Trophoblast cell (in vitro differentiated cells and primary cell): ENCODE measurements at places on chromosomes 5 and 9.

- DNase-seq: no peak
Measured at GRCh38 chr9:104934691-104935500, 6.9 kb upstream of the ABCA1 start.

DNA sequence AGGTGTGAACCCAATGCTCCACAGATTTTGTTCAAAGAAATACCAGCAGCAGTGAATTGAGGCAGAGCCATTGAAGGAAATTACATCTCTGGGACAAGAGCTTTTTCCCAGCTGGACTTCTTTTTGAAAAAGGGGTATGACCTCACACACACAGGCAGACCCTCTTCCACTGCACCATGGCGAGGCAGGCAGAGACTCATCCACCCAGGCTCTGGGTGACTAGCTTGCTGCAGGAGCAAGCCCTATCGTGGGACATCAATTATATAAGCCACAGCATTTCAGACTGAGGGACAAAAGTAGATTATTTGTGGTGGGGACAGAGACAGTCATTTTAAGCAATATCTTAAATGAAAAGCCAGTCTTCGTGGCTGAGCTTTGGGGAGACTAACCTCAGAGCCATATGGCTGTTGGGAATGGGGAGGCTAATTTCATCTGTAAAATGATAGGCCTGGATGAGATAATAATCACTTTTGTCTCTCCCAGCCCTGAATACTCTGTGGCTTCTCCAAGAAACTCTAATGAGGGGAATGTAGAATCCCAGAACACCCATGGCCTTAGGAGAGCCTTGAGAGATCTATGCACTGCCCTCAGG, 113.1 kb upstream of the TNC start:
- no peak for DNase-seq

DNA sequence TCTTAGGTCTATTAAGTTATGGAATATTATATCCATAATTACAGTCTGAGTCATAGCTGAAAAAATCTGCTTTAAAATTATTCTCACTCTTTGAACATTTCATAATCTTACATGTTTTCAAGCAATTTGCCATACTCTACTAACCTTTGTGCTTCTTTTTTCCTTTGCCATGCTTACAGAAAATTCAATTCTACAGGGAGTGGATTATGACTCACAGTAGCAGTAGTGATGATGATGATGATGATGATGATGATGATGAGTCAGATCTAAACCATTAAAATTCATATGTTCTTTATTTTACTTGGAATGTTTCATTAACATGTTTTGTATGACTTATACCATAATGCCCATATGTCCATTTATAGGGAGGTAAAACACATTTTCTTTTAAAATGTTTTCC, 207.1 kb downstream of the VPS13A start:
- DNase-seq: peak; percentile 30

DNA sequence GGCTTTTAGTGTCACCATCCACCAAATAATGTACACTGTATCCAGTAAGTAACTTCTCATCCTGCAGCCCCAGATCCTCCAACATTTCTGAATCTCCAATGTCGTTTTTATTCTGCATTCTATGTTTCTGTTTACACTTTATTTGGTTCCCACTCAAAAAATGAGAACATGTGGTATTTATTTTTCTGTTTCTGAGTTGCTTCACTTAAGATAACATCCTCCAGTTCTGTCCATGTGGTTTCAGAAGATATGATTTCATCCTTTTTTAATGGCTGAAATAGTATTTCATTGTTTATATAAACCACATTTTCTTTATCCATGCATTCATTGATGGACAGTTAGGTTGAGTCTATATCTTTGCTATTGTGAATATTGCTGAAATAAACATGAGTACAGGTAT, 677.3 kb upstream of the FTMT start:
- no peak for DNase-seq

DNA sequence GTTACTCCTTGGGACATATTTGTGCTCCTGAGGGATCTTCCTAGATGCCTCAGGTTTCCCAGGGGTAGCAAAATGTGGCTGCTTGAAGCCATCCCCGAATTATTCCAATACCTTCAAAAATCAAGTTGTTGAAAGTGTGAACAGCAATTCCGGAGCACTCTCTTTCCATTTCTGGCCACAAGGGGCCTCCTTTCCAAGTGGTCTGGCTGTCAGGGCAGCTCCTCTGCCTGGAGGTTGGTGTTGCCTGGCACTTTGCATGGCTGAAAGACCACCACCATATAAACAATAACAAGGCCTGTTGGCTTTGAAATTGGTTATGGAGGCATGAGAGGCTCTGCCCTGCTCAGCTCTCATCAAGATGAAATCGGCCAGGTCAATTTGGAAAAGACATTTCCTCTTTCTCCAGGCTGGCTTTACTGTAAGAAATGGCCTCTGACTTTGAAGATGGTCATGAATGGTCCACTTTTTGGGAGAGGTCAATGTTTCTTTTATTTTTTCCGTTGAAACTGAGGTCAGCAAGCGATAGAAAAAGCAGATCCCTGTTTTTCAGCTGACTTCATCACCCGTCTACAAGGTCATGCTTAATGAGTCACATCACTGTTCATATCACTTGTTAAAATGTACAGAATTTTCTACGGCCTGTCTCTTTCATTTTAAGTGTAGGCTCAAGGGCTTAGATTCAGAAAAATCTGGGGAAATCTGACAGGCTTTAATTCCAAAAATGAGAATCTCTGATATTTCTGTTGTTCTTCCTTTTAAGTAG, 481.1 kb upstream of the ZNF608 start:
- DNase-seq: no peak

GRCh38 chr9:111106202-111106601, 67.9 kb upstream of the LPAR1 start:
- no peak for DNase-seq

DNA sequence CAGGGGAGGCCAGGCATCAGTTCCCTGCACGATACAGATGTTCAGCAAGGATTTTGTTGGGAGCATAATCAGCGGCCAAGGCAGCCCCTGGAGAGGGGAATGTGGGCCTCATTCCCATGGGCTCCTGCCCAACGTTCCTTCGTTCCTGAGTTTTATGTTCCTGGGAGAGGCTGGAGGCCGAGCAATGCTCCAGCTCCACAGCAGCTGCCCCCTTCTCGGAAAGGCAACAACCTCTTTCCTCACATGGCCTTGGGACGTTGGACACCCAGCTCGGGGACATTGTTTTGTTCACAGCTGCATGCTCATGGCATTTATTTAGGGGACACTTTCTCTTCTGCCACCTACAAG, 63.8 kb upstream of the COL15A1 start:
- DNase-seq: no peak

- DNase-seq: no peak
Measured at GRCh38 chr5:61322738-61323725, 9.0 kb upstream of the ZSWIM6 start.

DNA sequence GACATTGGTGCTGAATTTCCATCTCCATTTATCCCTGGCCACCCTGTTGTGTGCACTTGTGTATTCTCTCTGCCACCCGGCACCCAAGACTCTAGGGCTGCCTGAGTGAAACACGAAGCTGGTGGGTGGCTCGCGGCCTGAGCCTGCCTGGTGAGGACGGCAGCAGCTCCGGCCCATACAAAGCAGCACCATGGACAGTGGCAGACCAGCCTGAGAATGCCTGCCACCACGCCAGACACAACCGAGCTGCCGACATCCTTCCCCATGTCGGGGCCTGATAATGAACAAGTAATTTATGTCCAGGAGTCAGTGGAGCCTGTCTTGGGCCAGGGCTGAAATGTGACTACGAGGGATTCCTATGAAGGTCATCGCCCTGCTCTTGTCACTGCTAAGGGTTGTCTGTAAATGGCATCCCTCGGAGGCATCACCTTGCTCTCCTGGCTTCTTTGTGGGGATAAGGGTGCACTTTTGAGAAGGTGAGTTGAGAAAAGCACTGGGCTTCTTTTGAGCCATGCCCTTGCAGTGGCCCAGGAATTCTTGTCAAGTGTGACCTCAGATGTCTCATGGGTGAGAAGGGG, 175.7 kb downstream of the MELK start:
- DNase-seq: peak; percentile 61

GRCh38 chr9:96056226-96056625, 180.7 kb downstream of the ERCC6L2 start:
- no peak for DNase-seq

GRCh38 chr9:113546566-113546965, 83.0 kb downstream of the RGS3 start:
- DNase-seq: no peak

DNA sequence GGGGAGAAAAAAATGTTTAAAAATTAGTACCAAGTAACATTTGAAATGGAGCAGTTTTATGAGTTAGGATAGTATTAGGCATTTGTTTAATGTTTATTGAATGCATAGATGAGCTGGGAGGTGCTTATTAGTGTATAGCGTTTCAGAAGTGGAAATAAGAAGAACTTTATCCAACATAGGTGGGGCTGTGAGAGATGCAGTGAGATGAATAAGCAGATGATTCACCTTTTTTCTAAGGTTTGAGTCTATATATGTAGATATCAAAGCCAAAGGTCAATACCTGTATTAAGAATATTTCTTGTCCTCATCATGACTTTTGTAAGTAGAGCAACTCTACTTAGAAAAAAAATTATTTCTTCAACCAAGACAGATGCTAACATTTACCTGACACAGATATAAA, 54.6 kb upstream of the POU4F3 start:
- peak; percentile 9 for DNase-seq

DNA sequence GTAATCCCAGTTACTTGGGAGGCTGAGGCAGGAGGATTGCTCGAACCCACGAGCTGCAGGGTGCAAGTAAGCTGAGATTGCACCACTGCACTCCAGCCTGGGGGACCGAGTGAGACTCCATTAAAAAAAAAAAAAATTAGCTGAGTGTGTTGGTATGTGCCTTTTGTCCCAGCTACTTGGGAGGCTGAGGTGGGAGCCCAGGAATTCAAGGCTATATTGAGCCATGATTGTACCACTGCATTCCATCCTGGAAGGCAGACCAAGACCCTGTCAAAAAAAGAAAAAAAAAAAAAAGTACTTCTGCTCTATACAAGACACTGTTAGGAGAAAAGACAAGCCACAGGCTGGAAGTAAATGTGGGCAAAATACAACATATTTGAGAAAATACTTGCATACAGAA, 68.5 kb upstream of the FBXW11 start:
- DNase-seq: no peak

DNA sequence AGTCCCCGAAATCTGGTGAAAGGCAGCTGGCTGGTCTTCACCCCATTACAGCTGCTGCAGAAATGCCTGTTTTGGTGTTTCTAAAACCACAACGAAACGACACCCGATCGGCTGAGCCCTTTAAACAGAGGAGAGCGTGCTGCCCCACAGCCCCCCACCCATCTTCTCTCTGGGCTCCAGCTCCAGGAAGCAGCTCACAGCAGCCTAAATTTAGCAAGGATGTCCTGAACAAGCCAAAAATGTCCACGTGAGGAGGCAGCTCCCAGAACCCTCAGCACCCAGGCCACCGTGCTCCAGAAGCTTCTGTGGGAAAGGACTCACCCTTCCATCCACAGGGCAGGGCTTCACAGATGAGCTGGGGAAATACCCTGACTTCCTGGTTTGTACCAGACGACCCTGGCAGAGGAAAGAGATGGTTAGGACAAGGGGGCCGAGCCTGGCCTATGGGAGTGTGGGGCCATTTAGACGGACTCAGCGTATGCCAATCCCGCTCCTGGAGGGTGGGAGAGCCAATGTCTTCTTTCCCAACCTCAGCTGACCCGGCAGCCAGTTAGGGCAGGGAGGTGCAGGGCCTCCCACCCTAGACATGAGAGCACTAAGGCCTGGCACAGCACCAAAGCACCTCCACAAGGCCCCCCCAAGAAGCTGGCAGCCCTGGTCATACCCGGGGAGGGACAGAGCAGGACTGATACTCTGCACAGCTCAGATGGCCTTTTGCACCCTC, 39.1 kb upstream of the SARDH start:
- no peak for DNase-seq

DNA sequence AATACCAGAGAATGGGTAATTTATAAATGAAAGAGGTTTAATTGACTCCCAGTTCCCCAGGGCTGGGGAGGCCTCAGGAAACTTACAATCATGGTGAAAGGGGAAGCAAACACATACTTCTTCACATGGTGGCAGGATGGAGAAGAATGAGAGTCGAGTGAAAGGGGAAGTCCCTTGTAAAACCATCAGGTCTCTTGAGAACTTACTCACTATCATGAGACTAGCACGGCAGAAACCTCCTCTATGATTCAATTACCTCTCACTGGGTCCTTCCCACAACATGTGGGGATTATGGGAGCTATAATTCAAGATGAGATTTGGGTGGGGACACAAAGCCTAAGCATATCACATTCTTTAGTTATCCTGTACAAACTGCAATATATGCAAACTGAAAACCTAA, 609.4 kb downstream of the MTRR start:
- DNase-seq: no peak

DNA sequence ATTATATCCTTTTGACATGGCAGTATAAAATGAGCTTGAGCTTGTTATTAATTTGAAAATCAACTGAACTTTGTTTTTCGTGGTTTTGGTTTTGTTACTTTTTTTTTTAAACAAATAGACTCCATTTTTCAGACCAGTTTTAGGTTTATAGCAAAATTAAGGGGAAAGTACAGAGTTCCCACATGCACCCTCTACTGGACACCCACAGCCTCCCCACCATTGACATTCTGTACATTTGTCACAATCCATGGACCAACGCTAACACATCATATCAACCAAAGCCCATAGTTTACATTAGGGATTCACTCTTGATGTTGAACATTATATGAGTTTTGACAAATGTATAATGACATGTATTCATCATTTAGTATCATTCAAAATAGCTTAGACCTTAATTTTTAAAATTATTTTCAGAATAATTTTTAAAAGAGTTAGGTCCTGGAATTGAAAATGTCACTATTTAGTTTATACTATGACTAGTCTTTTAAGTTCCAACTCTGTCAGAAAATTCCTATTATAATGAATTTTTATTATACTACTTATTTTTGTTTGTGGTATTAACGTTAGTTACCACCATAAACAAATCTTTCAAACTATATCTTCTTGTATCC, 35.3 kb upstream of the JMY start:
- no peak for DNase-seq

DNA sequence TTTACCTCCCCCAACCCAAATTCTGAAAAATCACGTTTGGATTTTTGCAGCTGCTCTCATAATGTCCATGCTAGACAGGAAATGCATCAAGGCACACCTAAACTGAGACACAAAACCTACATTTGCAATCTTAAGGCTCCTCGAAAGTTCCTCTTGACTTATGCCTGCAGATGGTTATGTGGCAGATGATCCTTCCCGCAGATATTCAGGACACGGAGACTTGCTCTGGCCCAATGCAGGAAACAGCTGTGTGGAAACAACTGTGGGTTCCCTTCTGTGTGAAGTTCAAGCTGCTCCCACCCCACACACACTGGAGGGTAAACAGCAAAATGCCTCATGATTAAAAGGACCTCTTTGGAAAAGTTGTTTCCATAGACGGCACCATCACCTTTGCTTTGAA, 253.8 kb downstream of the EBF1 start:
- no peak for DNase-seq

DNA sequence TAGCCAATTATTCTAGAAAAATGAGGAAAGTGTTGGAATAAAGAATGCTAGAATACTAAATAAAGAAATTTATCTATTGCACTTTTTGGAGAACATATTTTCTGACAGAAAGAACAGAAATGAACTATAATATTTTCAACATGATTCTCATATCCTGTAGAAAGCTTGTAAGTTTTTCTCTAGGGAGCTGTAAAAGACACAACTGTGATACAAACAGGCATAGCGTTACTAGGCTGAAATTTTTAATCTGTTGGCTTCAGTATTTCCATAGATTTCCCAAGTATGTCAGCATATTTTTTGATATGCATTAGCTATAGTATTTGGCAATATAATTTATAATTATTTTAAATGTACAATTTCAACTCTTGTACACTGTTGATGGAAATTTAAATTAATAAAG, 31.3 kb downstream of the ANXA1 start:
- DNase-seq: no peak

GRCh38 chr9:114619191-114619761, 8.2 kb downstream of the TMEM268 start:
- DNase-seq: peak; percentile 25
